ENCODE measurements at places on chromosomes 3 and 15.

GRCh38 chr3:101478980-101479379 is 34.0 kb downstream of the SENP7 start:
- no peak for DNase-seq

DNA sequence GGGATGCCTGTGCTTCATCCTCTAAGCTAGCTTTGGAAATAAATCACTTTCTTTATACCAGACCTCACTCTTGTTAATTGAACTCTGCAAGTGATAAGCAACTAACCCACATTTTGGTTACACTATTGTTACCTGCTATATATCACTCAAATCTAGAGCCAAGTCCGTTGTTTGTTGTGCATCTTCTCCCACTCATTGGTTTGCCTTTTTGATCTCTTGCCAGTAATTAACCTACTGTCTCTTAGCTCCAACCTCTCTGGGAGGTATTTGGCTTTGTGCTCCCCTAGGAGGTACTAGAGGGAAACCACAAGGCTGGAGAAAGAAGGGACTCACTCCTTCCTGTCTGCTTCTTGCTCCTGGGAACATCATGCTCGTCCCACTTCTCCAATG is 12.8 kb upstream of the CRBN start:
- no peak for DNase-seq

DNA sequence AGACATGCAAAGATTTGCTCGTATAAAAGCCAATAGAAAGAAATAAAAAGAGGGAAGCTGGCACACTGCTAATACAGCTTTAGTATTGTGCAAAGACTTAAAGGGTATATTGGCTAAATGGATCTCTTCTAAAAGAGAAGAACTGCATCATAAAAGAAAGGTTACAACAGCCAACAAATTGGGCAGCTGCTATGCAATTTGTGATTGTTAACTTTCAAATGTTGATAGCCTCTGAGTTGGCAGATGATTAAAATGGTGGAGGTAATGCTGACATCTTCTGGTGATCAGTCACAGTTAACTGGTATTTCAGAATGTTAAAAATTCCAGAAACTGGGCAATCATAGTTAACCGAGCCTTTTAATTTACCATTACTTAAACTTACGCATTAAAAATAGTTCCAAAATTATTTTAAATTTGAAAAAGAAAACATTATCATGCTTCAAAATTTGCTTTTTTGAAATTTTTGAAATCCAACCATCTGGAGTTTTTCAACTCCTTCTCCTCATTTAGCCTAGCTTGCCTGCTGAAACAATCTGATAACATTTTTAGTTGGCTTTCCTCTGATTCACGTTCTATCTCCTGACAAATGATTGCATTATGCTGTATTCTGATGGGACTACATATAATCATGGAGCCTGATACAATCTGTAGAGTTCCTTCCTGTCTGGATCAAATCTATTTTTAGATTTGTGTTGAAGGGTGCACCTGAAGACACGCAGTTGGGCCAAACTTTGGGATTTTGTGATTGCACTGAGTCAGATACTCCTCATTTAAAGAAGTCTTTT is 144.0 kb upstream of the PDZRN3 start:
- no peak for DNase-seq

GRCh38 chr3:4655145-4656045 is 162.2 kb downstream of the ITPR1 start:
- no peak for DNase-seq

GRCh38 chr3:24367664-24368264 is 126.9 kb downstream of the THRB start:
- DNase-seq, result no peak

GRCh38 chr3:179606534-179607085 is 2.0 kb downstream of the NDUFB5 start:
- DNase-seq, result no peak

All from activated CD8-positive, alpha-beta memory T cell treated with anti-CD3 and anti-CD28 coated beads for 1 hour (primary cell).